ENCODE measurements at places on chromosomes 2 and 18. TPM values are rescaled to one million over a fixed set of nuclear protein-coding genes. Genes with fewer than 3 reads are reported as not detected.

- no peak for DNase-seq
Observed at GRCh38 chr2:27158468-27158867, 9.7 kb downstream of the TCF23 start.

- no peak for DNase-seq
Observed at GRCh38 chr2:173221937-173222594, 132.6 kb upstream of the CDCA7 start.

DNA sequence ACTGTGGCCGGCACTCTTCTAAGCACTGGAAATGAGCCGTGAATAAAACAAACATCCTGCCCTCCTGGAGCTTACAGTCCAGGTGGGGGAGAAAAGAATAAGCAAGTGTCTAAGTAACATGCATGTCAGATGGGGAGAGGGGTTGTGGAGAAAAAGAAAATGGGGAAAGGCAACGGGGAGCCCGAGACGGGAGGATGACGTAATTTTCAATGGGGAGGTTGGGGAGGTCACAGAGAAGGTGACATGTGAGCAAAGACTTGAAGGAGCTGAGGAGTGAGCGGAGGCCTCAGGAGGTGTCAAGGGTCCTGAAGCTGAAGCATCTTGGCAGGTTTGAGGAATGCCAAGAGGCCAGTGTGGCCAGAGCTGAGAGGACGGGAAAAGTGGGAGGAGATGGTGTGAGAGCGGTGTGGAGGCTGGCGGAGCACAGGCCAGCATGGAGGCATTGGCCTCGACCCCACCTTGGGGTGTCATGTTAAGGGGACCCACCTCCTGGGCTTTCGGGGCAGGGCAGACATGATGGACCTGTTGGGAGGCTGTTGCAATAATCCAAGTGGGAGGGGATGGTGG is 15.0 kb upstream of the NTSR2 start:
- no peak for DNase-seq

DNA sequence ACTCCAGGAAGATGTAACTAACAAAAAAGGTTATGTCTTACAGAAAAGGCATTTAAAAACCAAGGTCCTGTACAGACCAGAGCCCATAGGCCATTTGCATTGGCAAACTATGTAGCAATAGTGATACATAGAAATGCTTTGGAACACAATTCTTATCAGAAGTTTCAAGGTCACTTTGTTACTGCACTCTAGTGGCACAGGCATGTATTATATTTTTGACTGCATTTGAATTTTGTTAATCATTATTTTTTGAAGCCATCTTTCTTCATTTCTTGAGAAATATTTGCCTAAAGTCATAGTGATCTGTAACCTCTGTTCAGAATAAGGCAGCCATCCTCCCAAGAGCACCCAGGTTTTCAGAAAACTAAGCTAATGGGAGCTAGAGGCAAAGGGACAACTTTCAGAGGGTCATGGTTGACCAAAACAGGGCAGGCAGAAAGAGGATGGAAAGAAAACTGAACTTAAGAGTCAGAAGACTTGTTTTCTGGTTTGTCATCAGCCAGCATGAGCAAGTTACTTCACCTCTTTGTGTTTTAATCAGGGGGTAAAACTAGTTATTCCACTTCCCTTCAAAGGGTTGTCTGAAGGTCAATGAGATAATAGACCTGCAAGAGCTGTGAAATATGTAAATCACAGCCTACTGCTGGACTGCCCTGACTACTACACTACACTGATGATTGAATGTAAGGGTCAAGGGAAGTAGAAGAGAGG is 41.5 kb downstream of the SLC38A11 start:
- DNase-seq = peak; percentile 56

- DNase-seq = no peak
Observed at GRCh38 chr18:31269566-31269965, 48.4 kb upstream of the DSG1 start.

Gene COBLL1
- 1.8 TPM for total RNA-seq
